ENCODE measurements at places on chromosomes 7 and 10.

GRCh38 chr7:26193432-26194207 is 6.9 kb downstream of the HNRNPA2B1 start:
- no peak for DNase-seq

DNA sequence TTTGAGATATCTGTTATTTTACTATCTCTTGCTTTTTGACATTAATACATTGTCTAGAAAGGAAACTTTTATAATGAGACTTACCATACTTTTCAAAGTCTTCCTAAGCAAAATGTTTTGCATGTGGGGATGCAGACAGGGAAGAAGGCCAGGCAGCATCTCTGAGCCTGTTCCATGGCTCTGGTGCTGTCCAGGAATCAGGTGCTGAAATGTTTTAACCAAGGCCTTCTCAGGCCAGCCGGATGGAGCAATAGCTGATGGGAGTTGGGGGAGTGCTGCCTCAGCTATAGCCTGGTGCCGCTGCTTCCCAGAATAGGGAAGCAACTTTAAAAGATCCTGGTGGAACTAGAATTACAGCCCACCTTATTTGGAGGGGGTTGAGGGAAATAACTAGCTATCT is 38.5 kb downstream of the CRTAC1 start:
- no peak for DNase-seq

GRCh38 chr10:65952086-65952485 is 973.8 kb upstream of the LRRTM3 start:
- DNase-seq = no peak

DNA sequence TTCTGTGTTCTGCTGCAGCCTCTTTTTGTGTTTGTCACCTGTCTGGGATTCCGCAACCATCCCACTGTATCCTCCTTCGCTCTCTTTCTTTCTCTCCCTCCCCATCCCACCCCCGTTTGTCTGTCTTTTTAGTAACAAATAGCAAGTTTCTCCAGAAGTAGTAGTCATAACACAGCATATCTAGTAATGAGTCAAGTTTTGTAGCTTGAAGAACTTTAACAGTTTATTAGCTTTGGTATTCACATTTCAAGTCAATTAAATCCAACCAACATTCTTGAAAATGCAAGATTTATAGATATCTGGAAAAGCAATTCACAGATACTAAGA is 154.1 kb upstream of the MTPN start:
- DNase-seq = no peak

DNA sequence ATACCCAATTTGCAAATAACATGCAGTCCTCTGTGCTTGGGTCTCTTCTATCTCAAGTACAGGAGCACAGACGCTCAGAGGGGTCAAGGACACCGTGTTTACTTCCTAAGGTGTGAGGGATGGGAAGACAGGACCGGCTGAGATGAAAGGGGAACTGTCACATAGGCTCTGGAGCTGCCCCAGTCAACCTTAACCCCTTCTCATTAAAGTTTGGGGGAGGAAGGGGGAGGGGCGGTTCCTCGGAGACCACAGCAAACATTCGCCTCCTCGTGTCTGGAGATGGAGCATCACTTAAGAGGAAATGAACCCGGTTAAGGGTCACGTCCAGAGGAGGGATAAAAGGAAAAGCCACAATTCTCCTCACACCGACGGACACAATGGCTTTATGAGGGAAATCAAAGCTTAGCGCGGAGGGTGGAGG is 1.1 kb downstream of the SH3PXD2A start:
- no peak for DNase-seq

Measured in stimulated activated CD8-positive, alpha-beta memory T cell treated with anti-CD3 and anti-CD28 coated beads, Interleukin-2, amount 100 ng/mL, for 48 hours (primary cell).